Fibroblast of the conjunctiva (primary cell): ENCODE measurements at places on chromosomes 5 and 9.

DNA sequence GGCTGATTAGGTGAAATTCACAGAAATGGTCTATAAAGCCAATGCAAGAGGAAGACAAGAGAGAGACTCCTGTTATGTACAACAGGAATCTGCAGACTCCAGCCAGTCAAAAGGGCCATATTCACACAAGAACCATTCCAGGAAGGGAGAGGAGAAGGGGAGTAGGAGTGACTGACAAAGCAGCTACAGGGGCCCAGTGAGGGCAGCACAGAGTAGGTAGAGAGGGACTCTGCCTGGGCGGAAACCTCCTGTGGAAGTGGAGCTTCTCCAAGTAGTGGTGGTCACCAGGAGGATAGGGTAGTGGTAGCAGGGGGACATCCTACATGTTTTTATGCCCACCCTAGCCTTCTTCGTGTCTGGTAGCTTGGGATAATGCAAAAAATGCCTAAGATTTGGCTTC, 667.3 kb downstream of the ACTL7B start:
- no peak for DNase-seq

DNA sequence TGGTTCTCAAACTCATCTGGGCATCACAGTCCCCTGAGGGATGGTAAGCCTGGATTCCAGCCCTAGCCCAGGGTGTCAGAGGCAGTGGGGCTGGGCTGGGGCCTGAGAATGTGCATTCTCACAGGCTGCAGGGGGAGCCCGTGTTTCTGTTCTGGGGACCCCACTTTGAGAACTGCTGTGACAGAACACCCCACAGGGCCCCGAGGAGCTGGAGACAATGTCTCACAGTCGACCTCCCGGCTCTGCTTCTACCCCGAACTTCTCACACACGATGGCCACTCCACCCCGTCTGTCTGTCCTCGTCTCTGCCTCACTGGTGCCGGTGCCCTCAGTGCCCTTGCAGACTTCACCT, 130.0 kb downstream of the CACNA1B start:
- DNase-seq = no peak

- DNase-seq = no peak
Observed at GRCh38 chr9:136122425-136123383, 4.0 kb upstream of the TMEM250 start.

GRCh38 chr5:17832949-17833745, 198.9 kb downstream of the TAF11L14 start:
- DNase-seq = no peak

DNA sequence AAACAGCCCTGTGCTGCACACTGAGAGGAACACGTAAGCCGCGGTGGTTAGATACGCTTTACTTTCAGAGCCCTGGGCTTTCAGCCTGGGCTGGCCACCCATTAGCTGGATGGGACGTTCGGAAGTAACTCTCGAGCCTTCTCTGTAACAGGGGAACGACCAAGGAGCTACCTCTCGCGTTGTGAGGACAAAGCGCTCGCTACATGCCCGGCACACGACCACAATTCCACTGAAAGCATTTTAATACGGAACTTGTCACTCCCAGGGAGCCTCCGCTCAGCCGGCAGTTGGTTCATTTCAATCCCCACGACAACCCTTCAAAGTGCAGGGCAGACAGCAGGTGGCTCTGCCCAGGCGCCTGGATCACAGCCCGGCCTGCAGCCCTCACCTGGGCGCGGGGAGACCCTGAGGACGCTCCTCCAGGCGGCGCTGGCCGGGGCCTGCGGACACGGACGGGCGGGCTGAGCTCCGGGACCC, 368 bp downstream of the SURF1 start:
- no peak for DNase-seq
